ENCODE measurements at places on chromosomes 12 and 14.

DNA sequence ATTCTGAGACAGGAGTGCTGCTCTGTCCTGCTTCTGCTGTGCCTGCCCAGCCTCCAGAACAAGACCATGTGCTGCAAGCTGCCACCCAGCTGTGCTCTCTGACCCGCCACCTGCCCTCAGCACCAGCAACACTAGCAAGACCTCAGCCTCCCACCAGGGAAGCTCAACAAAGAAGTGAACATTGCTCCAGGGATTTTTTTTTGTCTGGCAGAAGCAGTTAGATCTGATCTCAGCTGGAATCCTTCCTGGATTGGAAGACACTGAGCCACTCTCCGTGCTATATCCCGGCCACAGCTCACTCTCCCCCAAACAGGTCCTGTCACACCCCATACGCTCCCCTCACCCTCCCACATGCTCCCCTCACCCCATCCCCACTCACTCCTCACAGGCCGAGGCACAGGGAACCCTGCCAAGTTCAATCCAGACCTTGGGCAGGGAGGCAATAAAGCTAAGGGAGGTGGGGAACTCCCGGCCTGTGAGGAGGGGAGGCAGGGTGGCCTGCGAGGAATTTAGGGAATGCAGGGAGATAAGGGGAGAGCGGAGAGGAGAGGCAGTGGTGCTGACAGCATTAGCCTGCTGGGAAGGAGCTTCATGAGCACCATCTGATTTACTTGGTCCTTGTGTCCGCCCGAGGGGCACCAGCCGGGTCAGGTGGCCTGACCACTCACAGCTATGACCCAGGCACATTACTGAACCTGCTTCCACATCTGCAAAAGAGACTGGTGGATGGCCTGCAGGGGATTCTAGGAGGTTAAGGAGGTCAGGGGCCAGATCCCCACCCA lies 29.7 kb downstream of the CCDC85C start:
- DNase-seq, result no peak

- no peak for DNase-seq
Measured at GRCh38 chr12:109702111-109702841, 11.3 kb upstream of the FAM222A start.

- no peak for DNase-seq
Measured at GRCh38 chr12:116535241-116535640, 23.9 kb upstream of the MAP1LC3B2 start.

GRCh38 chr12:102421802-102422583 lies 58.4 kb downstream of the IGF1 start:
- DNase-seq, result no peak

DNA sequence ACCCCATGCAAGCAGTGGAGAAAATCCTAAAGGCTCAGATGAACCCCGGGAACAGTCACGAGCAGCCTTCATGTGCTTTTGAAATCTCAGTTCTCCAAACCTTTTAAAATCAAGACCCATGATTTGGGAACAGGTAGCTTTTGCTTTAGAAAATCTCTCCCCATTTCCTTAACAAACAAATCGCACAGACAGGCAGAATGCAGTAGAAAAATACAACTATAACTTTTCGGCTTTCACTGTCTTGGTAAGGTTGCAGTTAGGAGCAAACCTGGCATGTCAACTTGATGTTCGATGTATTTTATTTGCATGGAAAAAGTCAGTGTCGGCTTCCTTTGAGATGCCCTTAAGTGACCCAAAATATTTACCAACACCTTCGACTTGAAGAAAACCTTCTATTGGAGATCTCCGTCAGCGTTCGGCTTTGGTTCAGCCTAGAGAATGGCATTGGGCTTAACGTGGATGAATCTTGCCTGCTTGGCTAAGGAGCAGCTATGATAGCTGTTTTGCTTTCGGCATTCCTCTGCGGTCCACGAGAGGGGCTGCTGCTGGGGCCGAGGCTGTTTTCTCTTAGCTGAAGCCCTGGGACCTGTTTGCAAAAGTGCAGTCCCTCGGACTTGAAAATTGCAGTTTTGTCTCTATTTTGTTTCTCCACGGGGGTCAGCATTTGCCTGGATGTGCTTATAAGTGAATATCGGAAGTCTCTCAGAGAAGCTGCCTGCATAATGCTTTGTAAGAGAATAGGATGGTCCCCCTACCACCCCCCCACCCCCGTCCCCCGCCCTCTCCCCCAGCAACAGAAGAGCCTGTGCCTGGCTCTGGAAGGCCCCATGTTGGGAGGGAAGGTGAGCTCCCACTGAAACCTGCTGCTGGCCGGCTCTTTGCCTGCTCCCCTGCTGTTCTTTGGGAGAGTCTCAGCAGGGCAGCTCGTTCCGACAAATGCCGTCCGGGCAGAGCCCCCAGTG lies 122.8 kb downstream of the AACS start:
- no peak for DNase-seq

DNA sequence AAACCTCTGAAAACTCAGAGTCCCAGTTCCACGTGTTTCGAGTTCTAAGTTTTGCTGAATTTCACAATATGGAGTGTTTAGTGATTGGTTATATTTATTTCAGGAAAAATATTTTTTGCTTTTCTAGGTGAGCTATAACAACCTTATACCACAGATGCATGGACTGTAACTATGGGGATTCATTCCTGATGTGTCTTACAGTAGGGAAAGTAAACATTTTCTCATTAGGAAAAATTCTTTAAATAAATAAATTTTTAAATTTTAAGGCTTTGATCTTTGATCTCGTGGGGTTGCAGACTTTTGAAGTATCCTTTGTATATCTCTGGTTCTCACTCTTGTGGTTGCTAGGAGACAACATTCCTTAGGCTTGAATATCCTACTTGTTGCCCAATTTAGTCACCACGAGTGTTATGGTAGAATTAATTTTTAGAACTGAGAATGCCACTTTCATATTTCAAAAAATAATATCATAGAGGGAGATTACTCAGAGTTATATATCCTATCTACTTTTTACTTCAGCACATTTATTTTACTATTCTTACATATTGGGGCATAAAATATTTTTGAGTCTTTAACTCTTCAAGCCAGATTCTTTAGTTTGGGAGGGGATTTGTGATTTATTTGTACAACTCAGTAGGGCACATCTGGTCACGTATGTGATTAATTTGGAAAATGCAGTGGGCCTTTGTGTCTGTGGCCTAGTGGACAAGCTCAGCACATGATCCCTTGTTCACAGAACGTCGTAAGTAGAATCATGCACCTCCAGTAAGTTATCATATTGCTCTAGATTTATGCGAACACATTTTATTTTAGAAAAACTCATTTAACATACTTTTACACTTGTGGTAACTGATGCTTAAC lies 224.0 kb downstream of the TTC6 start:
- DNase-seq, result no peak

- DNase-seq, result no peak
Measured at GRCh38 chr12:115598871-115599811, 678.4 kb downstream of the MED13L start.

DNA sequence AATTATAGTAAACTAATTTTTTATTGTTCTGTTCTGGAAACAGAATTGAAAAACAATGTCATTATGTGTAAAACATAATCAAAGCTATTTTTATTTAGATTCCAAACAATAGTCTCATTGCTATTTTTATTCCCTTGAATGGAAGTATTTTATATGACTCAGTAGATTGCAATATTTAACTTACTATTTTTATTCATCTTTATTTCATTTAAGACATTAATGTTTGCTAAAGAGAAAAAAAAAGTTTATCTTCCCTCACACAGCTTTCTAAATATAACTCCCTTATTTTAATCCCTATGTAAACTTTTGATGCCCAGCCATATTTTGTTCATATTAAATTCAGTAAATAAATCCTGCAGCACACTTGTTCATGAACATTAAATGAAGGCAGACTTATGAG lies 622.4 kb downstream of the SLC6A15 start:
- DNase-seq, result no peak

DNA sequence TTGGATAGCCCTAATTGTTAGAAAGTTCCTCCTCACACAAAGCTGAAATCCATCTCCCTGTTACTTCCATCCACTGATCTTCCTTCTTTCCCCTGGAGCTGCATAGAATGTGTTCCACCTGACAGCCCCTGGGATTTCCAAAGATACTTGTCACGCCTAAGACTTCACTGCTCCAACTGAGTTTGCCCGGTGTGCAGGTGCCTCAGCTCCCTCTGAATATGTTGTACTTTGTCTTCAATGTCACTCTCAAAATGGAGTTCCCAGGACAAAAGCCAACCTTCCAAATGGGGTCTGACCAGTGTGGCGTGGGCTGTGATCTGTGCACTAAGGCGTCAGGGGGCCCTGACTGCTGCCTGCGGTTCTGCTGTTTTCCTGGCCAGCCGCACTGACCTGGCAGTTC lies 42.8 kb downstream of the CACNA2D4 start:
- DNase-seq, result no peak

- DNase-seq, result no peak
Measured at GRCh38 chr14:99207456-99207855, 64.5 kb downstream of the BCL11B start.

- DNase-seq, result peak; percentile 20
Measured at GRCh38 chr12:120468325-120468820, 1.2 kb downstream of the SRSF9 start.

GRCh38 chr14:30180219-30180618 lies 252.6 kb upstream of the PRKD1 start:
- DNase-seq, result no peak
